ENCODE measurements at places on chromosomes 7 and 10.

- no peak for DNase-seq
Measured at GRCh38 chr10:34295142-34295548, 520.0 kb downstream of the PARD3 start.

DNA sequence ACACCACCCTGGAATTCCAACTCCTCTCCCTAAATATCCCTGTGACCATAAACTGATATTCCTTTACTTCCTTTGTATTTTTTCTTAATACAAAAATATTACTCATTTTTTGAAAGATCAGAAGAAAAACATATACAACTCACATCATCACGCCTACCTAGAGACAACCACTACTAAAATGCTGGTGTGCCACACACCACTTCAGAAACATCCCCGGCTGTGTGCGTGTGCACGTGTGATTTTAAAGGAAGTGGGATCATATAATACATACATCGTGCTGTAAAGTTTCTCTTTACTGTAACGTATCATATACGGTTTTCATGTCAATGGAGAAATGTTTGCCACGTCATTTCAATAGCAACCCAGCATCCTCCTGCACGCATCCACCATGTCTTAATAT lies 76.5 kb downstream of the ITIH5 start:
- DNase-seq: no peak

DNA sequence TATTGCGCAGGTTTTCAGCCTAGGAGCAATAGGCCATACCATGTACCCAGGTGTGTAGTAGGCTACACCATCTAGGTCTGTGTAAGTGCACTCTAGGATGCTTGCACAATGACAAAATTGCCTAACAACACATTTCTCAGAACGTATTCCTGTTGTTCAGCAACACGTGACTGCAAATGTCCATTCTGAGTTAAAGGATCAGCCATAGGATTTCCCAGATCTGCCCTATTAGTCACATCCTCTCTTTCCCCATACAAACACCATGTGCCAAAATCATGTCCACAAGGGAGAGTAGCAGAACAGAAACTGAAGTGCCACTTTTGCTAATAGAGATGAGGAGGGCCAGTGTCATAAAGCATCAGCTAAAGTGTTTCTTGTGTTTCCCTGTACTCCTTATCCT lies 42.6 kb upstream of the AMPH start:
- no peak for DNase-seq

GRCh38 chr7:148772297-148773089 lies 73.8 kb downstream of the CUL1 start:
- no peak for DNase-seq

GRCh38 chr7:124422081-124422480 lies 343.5 kb downstream of the GPR37 start:
- no peak for DNase-seq
